ENCODE measurements at places on chromosomes 4 and X.

GRCh38 chr4:133960975-133961374, 240.6 kb downstream of the PABPC4L start:
- no peak for DNase-seq

DNA sequence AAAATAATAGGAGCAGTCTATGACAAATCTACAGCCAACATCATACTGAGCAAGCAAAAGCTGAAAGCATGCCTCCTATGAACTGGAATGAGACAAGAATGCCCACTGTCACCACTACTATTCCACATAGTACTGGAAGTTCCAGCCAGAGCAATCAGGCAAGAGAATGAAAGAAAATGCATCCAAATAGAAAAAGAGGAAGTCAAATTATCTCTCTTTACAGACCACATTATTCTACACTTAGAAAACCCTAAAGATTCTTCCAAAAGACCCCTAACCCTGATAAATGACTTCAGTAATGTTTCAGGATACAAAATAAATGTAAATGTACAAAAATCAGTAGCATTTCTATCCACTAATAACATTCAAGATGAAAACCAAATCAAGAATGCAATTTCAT, 249.0 kb downstream of the STK32B start:
- no peak for DNase-seq

DNA sequence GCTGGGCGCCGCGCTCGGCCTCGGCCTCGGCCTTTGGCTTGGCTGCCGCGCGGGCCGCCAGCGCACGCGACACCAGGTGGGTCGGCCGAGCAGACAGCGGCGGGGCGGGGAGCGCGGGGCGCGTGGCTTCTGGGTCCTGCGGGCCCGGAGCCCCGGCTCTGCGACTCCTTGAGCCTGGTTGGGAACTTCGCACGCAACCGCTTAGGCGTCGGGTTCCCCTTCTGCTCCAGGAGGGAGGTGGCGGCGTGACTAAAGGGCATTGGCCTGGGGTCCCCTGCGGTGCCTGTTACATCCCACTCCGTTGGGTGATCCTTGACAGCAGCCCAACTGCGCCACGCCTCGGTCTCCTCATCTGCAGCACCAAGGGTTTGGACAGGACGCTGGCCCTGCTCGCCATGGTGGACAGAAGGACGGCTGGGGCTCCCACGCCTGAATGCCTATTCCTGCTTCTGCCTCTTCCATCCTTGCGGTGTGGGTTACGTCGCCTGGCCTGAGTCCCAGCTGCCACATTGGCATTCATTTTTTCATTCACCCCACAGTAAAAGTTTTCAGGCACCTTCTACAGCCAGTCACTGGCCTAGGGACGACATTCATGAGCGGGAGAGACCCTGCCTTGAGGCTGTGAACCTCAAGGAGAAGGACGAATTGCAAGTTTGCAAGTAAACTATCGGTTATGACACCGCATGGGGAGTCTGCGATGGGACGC, 631 bp downstream of the EVC start:
- DNase-seq, result peak; percentile 43

GRCh38 chrX:69298466-69299140, 133.3 kb upstream of the PJA1 start:
- no peak for DNase-seq

DNA sequence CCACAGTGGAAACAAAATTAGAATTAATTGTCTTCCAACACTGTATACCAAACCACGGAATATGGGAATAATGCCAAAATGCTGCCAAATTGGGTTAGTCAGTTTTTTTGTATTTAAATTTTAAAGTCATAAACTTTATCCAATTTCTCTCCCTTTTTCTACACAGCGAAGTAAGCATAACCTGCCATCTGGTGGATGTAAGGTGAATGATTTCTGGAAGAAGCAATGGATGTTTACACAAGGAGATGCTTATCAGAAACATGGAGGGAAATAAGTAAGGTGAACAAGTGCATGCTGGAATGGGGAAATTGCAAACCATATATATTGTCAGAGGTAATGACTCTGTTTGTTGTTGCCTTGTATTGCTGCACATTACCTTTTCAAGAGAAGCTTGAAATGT, 691.9 kb downstream of the TECRL start:
- peak; percentile 36 for DNase-seq

DNA sequence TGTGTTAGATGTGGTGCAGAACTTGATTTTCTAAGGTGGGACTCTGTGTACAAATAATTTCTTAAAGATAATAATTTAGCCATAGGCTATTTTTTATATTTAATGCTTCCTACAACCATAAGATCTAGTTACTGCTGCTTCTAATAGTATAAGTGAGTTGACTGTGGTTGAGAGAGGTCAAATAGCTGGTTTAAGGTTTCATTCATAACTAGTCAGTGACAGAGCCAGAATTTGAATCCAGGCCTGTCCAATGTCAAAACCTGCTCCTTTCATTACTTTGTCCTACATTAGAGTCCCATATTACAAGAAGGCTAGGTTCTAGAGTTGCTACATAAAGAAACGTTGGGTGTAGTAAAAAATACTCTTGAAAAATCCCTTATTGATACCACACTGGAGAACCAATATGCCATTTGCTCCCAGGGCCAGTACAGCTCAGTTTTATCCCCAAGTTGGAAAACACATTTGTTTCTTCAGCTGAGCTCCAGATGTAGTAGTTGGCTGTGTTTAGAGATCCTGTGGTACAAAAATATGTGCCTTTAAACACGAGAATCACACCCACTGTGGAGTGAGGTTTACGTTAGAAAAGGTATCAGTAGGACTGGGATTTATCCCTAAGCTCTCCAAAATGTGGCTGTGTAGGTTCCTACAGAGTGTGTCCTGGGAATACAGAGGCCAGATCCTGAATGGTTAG, 84.3 kb downstream of the REPS2 start:
- DNase-seq, result no peak

- DNase-seq, result no peak
Observed at GRCh38 chr4:88413801-88414200, 35.1 kb downstream of the HERC6 start.

- DNase-seq, result peak; percentile 29
Observed at GRCh38 chr4:83248486-83248885, 36.1 kb downstream of the COQ2 start.

DNA sequence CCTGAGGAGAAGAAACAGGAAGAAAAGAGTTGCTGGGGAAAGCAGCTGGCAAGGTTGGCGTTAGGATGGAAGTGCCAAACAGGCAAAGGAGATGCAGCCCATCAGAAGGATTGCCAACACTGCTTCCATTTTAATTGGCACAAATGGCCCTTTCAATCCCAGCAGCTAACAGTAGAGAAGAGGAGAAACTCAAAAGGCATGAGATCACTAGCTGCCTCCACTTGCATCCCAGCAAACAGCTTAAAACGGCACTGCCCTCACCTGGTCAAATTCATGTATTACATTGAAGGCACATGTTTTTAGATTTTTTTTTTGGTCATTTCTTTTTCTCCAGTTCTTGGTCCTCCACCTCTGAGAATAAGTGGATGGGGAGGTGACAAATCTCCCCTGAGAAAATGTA, 14.9 kb upstream of the LOC101059915 start:
- DNase-seq, result peak; percentile 36

DNA sequence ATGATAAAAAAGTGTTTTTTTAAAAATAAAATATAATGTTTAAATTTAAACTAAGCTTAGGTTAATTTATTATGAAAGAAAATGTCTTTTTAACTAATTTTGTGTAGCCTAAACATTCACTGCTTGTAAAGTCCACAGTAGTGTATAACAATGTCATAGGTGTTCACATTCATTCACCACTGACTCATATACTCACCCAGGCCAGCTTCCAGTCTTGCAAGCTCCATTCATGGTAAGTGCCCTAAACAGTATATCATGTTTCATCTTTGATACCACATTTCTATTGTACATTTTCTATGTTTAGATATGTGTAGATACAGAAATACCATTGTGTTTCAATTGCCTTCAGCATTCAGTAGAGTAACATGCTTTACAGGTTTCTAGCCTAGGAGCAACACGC, 530.3 kb downstream of the EPHA5 start:
- DNase-seq, result peak; percentile 28

DNA sequence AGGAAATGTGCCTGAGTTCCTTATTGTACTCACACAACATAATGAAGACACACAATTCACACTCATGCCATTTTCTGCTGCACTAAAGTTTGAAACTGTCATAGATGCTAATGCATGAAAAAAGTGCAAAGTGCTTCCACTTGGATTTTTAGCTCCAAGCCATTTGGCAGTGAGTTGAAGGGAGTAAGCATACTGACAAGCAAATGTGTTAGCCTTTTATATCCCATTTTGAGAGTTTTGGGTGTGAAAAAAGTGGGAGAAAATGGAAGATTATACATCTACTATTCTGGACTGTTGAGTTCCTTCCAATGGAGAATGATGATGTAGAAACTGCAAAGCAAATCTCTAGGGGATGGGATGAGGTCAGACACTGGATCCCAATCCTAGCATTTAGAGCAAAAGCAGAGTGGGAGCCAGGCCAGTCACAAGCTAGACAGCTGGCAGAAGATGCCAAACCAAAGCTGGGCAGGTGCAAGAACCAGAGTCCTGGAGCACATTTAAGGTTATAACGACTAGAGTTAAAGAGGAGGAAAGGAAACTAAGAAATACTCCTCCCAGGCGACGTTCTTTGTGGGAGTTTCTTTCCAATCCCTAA, 216.8 kb downstream of the FBXO8 start:
- no peak for DNase-seq

GRCh38 chr4:73092868-73093267, 23.4 kb upstream of the COX18 start:
- no peak for DNase-seq

- no peak for DNase-seq
Observed at GRCh38 chrX:150984169-150984824, 1.2 kb downstream of the HMGB3 start.

DNA sequence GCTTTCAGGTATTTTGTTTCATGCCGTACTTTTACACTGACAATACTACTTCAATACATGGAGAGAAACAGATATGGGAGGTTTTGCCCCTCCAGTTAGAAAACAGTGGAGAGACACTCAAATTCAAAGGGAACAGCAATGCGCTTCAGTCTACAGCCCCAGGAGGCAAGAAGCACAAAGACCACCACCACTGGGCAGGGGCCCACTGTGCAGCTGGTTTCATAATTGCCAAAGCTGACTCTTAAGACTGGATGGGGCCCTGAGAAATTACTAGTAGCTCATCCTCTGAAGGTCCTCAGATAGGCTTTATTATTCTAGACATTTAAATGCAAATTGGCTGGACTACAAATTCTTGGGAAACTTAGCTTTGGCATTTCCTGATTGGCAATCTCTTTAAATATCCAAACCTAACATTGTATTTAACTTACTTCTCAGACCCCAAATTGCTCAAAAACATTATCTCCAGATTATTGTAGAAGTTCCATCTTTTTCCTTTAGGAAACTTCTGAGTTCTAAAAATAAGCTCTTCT, 85.9 kb upstream of the GPR34 start:
- DNase-seq, result no peak

DNA sequence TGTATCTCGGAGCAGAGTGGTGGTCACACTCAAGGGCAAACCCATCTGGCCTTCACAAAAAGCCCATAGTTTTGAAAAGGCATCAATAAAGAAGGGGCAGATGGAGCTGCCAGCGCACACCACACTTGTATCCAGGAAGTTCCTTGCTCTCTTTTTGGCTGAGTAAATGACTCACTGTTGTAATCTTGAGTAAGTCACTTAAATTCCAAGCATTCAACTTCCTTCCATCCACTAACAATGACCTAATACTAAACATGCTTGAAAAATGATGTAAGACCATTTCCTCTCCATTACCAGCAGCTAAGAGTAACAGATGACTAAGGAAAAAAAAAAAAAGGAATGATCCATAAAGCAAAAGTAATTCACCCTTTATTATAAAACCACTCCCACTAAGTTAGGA, 32.4 kb upstream of the MYOZ2 start:
- peak; percentile 99 for DNase-seq

DNA sequence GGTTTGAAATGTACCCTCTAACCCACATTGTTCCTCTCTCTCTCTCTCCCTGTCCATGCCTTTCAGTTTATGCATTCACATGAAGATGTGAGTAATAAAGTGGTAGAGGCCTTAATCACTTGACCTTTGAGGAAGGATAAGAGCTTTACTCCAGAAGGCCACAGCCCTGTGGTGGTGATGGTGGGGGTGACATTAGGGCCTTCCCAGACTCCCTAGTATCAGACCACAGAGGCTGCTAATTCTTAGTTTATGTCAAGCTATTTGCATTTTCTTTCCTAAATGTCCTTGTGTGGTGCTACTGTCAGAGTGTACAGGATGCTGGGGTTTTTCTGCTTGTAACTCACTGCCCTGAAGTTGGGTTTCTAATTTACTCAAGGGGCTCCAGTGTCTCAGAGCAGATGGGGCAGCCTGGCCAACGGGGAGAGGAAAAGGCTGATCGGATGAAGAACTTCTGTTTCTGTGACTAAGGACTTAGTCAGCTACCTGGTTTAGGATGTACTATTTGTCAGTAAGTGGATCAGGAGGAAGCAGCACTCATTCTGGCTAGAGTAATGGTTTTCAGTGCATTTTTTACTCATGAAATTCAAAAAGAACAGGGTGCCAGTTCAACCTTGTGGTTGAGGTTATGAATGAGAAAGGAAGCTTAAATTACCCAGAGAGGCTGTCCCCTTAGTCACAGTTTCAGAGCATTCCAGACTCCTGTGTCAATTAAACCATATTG, 509.6 kb upstream of the DIPK2B start:
- peak; percentile 99 for DNase-seq

DNA sequence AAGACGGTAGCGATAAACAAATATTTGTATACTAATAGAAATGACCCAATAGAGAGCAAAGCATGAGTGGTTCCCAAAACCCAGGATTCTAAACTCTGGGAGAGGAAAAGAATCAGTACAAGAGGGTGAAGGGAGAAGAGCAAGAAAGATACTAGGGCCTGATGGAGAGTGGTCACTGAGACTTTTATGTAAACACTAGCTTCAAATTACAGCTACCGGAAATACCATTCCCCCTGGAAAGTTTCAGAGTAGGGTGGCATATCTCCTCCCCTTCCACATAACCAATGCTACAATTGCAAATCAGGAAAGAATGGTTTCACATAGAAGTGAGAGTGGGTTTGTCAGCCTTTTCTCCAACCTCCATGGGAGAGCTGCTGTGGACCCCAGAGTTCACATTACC, 77.1 kb downstream of the EIF4E start:
- DNase-seq, result peak; percentile 68

GRCh38 chr4:81557306-81557705, 85.6 kb upstream of the RASGEF1B start:
- no peak for DNase-seq

GRCh38 chr4:89416960-89417359, 109.4 kb upstream of the GPRIN3 start:
- no peak for DNase-seq

DNA sequence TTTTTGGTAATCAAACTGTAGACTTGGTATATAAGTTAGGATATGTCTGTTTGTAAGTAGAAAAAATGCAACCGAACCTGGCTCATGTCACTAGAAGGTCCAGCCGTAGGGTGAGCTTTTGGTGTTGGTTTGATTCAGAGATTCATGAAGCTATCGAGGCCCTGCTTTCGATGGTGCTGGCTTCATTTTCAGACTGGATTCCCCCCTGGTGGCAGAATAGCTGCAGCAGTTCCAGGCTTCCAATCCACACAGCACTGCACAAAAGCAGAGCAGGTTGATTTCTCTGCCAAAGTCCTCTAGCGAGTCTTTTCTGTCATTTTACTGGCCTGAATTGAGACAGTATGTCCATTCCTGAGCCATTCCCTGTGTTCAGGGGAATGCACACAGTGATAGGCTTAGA, 33.1 kb downstream of the PDK3 start:
- DNase-seq, result no peak

- no peak for DNase-seq
Observed at GRCh38 chr4:176262243-176262642, 6.8 kb downstream of the ASB5 start.

GRCh38 chr4:55903577-55903976, 45.2 kb upstream of the CEP135 start:
- no peak for DNase-seq

GRCh38 chrX:45818913-45819312, 618.2 kb upstream of the DIPK2B start:
- no peak for DNase-seq

Measured in HT1080 (cell line).